ENCODE measurements at places on chromosomes 6 and 20.

GRCh38 chr6:157710604-157711003 is 112.4 kb upstream of the SNX9 start:
- no peak for DNase-seq

DNA sequence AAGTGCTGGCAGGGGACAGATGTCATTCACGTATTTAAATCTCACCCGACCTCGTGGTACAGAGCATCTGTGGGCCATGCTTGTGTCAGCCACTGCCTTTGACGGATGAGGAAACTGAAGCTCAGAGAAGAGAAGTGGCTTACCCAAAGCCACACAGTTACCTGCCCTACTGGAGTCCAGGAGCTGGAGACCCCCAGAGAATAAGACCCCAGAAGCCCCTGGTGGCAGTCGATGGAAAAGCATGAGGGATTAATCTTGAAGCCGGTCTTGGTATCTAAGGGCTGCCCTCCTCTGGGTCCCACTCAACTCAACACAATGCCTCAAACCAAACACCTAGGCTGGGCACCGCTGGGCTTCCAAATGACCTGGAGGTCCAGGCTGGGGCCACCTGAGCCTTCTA is 83.1 kb downstream of the GRM4 start:
- DNase-seq, result no peak

DNA sequence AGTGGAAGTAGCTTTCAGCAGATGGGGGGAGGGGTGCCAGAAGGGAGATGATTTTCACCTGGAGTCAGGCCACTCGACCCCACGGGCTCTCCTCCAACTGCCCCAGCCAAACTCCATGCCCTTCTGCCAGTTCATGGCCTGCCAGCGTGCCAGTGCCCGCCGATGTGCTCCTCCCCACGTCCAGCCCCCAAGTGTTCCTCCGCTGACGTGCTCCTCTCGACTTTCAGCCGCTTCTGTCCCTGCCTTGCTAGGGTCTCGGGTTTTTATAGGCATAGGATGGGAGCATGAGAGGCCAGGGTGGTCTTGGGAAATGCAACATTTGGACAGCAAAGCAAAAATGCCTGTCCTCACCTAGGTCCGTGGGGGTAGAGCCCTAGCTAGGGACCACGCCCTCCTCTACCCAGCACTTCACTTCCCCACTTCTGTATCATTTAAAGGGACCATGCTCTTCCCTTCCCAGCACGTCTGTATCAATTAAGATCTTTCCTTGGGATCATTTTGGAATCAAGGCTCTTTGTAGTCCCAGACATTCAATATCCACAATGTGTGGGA is 54.4 kb downstream of the PRND start:
- DNase-seq, result no peak

DNA sequence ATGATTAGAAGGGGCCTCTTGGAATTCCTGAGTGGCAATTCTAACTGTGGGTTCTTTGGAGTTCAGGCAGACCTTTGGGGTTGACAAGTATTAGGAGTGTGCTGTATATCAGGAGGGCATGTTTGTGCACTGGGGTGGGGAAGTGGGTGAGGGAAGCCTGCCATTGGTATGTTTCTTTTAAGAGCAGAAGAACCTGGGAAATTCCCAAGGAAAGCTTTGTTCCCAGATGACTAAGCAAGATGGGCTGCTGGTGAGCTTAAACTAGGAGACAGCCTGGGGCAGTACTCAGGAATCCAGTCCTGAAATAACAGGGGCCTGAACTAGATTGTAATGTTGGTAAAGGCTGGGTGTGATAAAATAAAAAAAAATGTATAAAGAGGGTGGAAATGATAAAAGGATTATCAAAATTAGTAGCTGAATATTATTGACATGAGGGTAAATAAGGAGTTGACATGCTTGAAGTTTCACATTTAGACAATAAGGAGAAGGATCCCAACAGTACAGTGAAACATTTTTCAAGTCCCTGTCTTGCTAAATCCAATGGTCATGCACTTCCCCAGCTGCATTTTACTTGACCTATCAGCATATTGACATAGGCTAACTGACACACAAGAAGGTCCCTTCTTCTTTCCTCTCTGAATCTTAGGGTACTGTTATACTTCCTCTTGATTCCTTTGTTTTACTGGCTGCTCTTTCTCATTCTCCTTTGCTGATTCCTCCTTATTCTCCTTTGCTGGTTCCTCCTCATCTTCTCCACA is 18.4 kb upstream of the IFNGR1 start:
- no peak for DNase-seq

- no peak for DNase-seq
Observed at GRCh38 chr6:95159557-95159956, 417.8 kb upstream of the MANEA start.

- DNase-seq, result no peak
Observed at GRCh38 chr6:170187669-170188566, 103.0 kb downstream of the DLL1 start.

DNA sequence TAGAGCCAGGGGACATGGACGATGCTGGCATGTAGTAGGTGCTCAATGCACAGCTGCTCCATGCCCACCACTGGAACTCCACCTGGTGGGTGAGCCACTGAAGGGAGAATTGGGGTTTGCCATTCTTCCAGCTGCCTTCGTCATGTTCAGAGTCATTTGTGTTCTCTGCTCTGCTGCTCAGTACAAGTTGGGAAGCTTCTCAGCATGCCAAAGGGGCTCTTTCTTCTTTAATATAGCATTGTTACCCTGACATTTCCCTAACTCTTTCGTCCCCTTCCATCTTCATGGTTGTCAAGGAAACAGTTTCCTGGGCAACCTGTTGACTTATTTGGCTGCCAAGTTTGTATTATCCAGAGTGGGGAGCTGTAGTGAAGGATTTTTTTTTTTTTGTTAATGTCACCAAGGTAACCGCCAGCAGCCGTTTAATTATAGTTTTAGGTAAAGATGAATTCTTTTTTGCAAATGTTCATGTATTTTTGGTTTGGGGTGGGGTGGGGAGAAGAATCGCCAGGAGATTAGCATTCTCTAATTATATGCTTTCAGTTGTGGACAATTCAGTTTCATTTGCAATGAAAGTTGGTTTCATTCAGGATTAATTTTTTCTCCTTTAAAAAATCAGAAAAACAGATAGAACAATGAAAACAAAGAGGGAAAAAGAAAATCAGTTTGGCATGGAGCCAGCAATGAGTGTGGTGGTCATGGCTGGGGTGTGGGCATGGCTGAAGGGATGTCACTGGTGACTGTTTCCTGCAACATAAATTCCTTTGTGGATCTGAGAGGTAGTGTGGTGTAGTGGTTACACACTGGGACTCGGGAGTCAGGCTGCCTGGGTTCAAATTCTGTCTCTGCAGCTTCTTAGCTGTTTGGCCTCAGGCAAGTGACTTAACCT is 73.0 kb upstream of the KCNG1 start:
- DNase-seq, result no peak

GRCh38 chr6:14129575-14129974 is 12.0 kb downstream of the CD83 start:
- DNase-seq, result no peak

DNA sequence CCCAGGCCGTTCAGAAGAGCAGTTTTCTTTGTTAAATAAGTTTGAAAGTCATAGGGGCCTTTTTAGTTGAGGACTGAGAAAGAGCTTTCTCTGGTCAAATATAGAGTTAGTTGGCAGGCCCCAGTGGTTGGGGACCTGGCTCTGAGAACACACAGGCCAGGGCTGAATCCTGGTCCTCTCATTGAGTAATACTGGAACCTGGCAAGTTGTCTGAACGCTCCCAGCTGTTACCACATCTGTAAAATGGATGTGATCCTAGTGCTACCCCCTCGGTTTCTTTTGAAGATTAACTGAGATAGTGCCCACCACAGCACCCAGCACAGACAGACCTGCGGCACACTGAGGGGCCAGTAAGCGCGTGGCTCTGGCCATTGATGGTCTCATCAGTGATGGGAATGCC is 215.5 kb downstream of the ZDHHC14 start:
- no peak for DNase-seq

DNA sequence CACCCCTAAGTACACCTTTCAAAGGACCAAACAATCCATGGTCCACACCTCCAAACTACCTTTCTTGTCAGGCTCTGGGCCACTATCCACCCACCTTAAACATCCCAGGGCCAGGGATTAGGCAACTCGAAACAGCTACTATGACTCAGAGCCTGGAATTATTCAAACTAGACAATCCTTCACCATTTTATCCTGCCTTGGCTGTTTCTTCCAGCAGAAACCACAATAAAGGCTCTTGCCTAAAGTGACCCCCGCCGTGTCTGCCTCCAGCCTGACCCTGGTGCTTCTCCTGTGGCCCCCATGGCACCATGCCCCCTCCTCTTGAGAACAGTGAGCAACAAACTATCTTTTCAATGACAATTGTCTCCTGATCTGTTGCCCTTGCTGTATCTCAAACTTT is 195.5 kb downstream of the EPM2A start:
- DNase-seq, result no peak

DNA sequence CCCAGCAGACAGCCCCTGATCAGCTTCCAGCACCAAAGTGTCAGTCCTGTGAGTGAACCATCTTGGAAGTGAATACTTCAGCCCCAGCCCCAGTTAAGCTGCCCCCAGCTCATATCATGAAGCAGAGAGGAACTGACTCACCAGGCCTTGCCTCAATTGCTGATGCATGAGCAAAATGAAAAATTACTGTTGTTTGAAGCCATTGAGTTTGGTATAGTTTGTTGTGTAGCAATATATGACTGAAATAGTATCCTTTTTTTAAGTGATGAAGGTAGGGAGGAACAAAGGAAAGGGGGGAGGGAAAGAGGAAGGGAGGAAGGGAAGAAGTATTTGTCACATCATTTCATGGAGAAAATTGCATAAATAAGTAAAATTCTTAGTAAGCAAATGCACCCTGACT is 266.4 kb downstream of the MAFB start:
- no peak for DNase-seq

GRCh38 chr6:124783344-124783743 is 178.9 kb upstream of the RNF217 start:
- DNase-seq, result no peak

GRCh38 chr6:8084586-8084985 is 17.8 kb downstream of the EEF1E1 start:
- no peak for DNase-seq

- DNase-seq, result no peak
Observed at GRCh38 chr6:113631666-113632065, 225.5 kb upstream of the MARCKS start.

- no peak for DNase-seq
Observed at GRCh38 chr20:2314759-2315439, 19.1 kb downstream of the TGM3 start.

DNA sequence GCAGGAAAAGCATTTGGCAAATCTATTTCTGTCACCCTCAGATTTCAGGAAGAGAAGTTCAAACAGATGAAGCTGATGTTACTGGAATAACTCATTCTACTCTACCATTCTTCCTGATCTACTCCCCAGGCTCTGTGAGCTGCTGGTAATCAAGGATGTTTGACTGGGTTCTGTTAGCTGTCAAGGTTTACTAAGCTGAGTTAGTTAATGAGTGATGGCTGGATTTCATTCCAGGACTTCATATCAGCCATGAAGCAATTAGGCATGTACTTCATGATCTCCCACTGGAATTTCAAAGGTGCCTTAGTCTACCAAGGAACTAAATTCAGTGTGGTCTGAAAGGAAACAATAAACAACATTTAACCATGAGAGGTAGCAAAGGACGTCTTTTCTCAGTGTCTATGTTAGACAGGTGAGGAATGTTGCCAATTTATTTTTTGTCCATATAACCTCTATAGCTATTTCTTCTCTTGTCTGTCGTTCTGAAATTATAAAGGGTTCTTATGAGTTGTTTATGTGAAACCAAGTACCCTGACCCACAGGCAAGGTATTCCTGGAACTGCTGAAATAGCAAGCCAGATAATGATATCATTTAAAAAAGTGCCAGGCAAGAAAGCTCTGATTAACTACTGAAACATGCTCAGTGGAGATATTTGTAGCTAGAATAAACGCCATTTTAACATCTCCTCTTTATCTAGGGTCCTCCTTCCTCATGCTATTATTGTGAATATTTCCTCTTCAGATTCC is 112.9 kb downstream of the BACH2 start:
- DNase-seq, result no peak

DNA sequence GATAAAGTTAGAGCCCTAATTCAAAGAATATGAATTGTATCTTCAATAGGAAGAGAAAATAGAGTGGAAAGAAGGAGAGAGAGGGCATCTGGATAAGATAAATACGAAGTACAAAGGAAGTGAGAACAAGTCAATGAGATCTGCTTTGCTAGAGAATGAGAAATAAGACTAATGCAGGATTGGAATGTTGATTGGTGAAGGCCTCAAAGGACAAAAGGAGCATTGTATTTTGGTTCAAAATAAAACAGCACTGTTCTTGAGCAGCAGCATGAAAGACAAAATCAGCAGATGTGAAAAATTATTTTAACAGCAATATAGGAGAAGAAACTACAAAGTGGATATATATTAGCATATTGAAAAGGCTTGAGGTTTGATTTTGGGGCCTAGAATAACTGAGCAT is 5.1 kb upstream of the TMEM244 start:
- no peak for DNase-seq

- DNase-seq, result no peak
Observed at GRCh38 chr20:63702751-63703470, 4.9 kb downstream of the ARFRP1 start.

GRCh38 chr6:129498541-129498940 is 211.4 kb downstream of the ARHGAP18 start:
- DNase-seq, result no peak

DNA sequence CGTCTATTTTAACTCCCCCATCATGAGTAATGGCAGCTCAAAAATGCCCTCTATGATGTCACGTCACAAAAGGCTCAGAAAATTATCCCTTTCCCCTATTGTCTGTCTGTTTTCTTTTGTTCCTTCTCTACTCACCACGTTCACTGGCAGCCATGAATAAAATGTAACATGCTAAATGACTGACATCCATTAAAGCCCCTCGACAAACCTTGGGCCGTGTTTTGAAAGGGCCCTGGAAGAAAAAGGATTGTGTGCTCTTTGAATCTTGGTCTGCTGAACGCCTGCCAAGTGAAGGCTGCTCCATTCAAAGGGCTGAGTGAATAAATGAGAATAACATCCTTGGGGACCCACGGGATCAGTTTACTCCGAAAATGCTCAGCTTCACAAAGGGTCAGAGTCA is 118.7 kb downstream of the RPS12 start:
- no peak for DNase-seq

- no peak for DNase-seq
Observed at GRCh38 chr20:833121-833449, 430 bp upstream of the FAM110A start.

DNA sequence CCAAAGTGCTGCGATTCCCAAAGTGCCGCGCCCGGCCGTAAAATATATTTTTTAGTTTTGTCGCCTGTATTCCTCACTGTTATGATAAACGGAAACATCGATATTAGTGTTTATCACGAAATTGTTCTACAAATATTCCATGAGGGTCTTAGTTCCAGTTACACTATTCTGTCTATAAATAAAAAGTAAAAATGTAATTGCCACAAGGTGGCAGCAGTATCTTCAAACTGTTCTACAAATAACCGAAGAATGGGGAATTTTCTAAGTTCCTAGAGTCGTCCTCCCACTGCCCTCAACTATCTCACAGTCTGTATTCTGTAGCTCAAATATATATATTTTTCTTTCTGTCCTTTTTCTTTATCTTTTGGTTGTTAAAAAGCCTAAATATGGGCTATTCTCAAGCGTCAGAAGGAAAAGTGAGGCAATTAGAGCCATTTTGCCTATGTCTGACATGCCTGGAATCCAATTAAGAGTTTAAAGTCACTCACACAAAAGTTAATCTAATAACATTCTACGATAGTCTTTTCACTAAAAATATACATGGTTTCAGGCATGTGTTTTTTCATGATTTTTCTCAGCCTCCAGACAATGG is 14.2 kb upstream of the FAM162B start:
- no peak for DNase-seq
